ENCODE measurements at places on chromosomes 3 and 15.
A peak's percentile ranks its signal among the peaks of the same experiment; 100 is the strongest.

DNA sequence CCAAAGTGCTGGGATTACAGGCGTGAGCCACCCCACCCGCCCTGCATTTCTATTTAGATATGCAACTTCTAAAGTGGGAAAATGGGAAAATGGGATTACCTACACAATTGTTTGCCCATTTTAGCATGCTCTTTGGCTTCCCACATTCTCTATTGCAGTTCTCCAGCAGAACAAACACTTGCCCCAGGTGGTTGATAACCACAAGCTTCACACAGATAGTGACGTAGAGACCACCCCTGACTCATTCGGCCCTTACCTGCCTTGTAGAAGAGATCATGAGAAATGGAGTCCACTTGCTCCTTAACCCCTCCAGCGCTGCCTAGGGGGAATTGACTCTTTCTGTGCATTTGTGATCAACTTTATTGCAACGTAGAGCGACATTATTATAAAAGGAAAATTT lies 83.2 kb upstream of the RAP2B start:
- no peak for DNase-seq

DNA sequence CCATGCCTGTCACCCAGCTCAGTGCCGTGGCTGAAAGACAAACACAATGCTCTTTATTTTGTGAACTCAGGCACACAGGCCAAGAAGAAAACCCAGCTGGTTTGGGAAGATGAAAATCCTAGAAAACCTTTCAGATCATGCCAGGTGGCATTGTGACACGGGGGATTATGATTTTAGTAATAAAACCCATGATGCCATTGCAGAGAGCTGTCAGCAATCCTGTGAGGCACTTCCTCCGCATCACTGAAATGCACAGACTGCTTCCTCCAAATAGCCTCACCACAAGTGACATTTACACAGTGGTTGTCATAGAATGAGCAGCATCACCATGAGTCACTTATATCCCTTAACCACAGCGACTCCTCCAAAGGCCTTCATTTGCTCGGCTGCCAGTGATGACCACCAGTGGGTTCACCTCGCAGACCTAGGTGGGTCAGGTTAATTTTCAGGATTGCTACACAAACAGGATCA lies 22.7 kb downstream of the ABHD6 start:
- peak; percentile 90 for DNase-seq

- DNase-seq: no peak
These were observed 60.3 kb downstream of the DIPK2A start for GRCh38 chr3:144031938-144032337.

DNA sequence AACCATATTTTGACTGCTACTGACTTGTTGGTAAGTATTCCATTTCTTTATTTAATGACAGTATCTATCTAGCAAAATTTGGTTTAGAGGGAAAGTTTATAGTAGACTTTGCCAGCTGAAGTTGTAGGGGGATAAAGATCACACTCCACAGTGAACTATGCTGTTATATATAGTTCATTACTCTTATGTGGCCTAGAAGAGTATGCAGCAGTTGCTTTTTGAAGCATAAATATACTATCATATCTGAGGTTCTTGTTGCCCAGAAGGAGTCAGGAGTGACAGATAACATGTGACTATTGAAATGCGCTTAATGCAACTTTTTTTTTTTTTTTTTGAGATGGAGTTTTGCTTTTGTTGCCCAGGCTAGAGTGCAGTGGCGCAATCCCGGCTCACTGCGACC lies 25.6 kb upstream of the MCF2L2 start:
- no peak for DNase-seq

DNA sequence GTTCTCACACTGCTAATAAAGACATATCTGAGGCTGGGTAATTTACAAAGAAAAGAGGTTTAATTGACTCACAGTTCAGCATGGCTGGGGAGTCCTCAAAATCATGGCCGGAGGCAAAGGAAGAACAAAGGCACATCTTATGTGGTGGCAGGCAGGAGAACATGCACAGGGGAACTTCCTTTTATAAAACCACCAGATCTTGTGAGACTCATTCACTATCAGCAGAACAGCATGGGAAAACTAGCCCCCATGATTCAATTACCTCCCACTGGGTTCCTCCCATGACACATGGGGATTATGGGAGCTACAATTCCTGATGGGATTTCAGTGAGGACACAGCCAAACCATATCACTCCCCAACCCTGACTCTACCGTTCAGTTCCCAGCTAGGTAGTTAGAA lies 59.7 kb upstream of the MINAR1 start:
- no peak for DNase-seq

DNA sequence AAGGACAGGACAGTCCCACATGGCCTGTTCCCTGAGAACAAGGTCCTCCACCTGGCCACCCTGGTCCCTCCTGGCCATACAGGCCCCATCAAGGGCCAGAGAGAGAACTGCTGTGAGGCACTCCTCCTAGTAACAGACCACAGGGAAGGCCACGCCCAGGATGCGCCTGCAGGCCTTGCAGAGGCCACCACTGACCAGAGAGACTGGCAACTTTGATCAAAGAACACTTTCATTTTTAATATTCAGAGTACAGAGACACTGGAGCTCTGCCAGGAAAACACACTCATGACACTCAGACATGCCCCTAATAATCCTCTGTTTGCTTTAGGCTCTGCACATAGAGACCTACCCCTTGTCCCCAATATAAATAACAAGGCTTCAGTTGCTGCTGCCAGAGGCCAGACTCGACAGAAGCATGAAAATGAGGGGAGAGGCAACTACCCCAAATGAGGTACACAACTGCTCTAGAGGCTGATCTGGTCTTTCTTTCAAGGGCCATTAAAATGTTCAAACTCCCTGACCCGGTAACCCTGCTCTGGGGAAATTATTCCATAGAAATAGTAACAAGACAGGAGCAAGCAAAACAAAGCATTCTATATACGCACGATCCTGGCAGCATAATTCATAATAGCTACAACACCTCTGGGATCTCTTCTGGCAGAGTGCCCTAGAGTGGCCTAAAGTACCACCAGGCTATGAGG lies 44.8 kb downstream of the CCDC12 start:
- DNase-seq: peak; percentile 63

GRCh38 chr15:57339321-57339720 lies 37.0 kb upstream of the CGNL1 start:
- DNase-seq: no peak

- no peak for DNase-seq
These were observed 6.5 kb upstream of the RPL22L1 start for GRCh38 chr3:170876537-170876936.
